ENCODE measurements at places on chromosomes 4 and X.

DNA sequence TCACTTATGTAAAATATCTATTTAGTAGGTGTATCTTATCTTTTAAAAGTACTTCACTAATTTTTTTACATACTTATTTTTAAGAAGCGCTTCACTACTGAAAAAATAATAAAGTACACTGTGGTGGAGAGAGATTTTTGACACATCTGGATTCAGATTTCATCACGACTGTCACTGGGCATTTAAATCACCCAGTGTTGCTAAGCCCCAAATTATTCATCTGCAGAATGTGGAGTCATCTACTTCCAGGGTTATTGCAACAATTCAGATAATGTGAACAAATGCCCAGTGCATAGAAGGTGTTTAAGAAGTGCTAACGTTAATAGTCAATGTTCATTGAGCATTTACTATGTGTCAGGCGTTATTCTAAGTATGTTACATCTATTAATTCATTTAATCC lies 41.8 kb downstream of the AASDH start:
- no peak for DNase-seq

GRCh38 chr4:107711831-107712230 lies 8.2 kb downstream of the PAPSS1 start:
- DNase-seq: no peak

GRCh38 chr4:146121757-146122156 lies 53.8 kb upstream of the LSM6 start:
- DNase-seq: no peak

DNA sequence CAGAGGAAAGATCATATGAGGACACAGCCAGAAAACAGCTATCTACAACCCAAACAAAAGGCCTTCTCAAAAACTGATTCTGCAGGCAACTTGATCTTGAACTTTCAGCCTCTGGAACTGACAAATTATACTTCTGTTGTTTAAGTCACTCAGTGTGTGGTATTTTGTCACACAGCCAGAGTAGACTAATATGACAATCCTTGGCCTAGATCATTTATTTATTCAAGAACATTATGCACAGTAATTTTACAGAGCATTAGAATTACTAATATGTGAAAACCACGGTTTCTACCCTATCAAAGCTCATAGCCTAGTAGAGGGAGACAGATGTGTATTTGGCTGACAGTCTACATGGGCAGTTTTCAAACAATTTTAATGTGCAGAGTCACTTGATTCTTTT lies 167.8 kb upstream of the PCDH18 start:
- no peak for DNase-seq

- no peak for DNase-seq
These were observed 282.1 kb upstream of the EMCN start for GRCh38 chr4:100799761-100800539.

- no peak for DNase-seq
These were observed 1180.0 kb upstream of the TENM3 start for GRCh38 chr4:181063212-181063611.

- DNase-seq: no peak
These were observed 31.4 kb downstream of the PPP1R2C start for GRCh38 chrX:42746606-42747005.

GRCh38 chrX:69063486-69063885 lies 101.8 kb downstream of the PJA1 start:
- no peak for DNase-seq

- no peak for DNase-seq
These were observed 879.3 kb upstream of the SLIT2 start for GRCh38 chr4:19372390-19372789.

DNA sequence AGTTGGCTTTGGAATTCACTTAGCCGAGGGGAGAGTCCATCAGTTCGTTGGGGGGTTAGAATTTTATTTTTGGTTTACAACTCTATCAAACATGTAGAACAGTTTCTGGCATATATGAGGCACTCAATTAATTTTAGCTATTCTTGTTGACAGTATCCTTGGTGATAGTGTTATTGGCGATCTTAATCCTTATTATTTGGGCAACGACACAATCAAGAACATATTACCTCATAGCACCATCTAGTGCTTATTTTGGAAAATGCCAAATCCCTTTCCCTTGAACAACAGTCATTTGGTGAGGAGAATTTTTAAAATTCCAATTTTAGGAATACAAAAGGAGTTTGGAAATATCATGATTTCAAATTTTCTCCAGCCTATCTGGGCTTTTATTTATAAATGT lies 17.9 kb upstream of the PGRMC1 start:
- DNase-seq: no peak

- DNase-seq: no peak
These were observed 665.1 kb downstream of the RAPGEF2 start for GRCh38 chr4:159768016-159768415.

DNA sequence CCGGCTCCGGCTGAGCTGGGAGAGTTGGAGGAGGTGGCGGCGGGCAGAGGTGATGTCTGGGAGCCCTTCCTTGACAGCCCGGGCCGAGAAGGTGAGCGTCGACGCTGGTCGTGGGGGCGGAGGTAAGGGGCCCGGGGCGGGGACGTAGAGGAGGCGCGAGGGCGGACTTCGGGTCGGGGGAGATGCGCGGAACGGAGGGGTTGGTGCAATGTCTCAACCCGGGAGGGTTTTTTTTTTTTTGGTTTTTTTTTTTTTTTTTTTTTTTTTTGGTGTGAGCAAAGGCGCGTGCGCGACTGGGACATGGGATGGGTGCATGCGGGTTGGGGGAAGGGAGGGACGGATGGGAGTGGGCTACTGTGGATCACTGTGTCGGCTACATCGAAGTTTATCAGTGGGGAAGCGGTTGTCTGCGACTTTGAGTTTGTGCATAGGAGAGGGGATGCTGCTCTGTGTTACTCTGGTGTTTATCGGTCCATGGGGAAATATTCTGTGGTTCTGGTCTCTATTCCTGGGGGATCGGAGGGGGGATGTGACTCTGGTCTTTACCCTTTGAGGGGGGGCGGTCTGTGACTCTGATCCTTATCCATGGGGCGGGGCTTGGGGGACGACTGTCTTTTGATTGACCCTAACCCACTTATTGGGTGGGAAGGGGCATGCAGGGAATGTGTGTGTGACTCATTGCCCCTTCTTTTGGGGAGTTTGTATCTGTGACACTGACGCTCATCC lies 537 bp downstream of the RBM10 start:
- DNase-seq: no peak

DNA sequence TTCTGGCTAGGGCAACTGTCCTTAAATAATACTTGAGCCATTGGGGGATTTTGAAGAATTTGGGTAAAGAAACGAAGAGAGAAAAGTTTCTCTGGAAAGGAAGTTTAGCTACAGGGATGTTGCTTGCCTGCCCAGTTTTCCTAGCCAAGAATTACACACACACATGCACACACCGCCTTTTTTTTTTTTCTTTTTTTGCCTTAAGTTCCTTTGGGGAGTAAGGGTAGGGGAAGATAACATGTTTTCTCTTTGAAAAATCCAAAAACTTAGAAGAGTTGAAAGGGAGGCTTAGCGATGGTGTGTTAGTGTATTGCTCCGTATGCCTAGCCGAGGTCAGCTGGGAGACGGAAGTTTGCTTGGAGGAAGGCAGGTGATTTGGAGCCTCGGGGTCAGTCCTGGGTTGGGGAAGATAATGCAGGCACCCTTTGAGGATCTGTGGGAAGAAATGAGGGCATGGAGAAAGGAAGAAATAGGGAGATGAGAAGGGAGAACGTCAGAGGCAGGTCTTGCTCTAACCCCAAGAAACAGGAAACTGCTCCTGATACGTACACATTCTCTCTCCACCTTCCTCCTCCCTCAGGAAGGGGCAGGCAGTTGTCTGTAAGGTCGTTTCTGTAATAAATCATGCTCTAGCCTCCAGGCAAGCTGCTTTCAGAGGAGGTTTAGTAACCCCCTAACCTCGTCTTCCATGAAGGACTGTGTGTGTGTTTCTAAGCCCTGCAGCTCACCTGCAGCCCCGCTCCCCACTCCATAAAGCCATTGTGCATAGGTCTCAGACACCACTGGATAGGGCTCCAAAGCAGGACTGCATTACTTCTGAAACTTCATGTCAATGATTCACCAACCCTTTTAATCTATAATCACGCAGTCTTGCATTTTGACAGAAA lies 10.5 kb downstream of the KLF3 start:
- no peak for DNase-seq

DNA sequence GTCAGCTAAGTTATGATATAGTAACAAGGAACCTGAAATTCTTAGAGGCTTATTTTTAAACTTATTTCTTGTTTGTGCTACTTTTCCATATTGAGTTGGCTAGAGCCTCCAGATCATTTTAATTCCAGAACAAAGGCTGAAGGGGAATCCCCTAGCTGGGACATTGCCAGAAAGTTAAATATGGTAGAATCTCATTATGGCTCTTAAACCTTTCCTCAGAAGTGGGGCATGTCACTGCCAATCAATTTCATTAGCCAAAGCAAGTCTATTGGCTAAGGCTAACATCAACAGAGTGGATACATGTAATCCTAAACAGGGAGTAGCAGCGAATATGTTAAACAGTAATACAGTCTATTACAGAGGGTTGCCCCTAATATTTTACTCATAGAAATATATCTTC lies 47.0 kb downstream of the FTHL17 start:
- no peak for DNase-seq

DNA sequence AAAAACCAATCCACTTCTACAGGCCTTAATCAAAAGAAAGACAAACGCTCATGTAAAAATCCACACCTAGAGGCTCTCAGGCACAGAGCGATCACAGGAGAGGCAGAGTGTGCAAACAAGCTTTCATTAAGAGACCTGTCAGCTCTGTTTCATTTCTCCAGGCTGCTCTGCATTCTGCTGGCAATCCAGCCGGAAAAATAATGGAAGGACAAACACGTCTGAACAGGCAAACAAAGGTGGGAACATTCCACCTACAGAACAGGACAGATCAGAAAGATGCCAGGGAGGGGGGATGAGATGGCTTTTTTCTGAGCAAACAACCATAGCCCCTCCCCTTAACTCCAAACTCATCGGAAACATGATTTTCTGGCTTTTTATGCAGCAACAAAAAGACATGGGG lies 9.7 kb downstream of the SOD3 start:
- DNase-seq: no peak

DNA sequence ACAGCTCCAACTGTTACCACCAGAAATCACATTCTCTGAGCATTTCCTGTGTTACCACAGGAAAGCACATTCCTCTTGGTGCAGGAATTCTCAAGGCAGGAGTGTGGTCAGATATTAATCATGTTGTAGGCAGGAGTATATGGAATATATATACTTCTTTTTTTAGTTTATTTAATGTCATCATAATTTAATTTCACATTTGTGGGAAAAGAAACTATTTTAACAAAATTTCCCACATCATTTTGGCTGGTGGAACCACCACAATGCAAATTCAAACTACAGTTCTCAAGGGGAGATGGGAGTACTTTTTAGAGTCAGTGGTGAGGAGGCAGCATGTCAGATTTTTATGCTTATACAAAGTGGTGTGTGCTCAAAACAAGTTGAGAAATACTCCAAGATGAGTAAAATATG lies 139.0 kb downstream of the ATP10D start:
- DNase-seq: no peak

GRCh38 chr4:111074523-111075114 lies 451.7 kb upstream of the PITX2 start:
- no peak for DNase-seq

- DNase-seq: no peak
These were observed 4.2 kb downstream of the GSTCD start for GRCh38 chr4:105712766-105713165.

DNA sequence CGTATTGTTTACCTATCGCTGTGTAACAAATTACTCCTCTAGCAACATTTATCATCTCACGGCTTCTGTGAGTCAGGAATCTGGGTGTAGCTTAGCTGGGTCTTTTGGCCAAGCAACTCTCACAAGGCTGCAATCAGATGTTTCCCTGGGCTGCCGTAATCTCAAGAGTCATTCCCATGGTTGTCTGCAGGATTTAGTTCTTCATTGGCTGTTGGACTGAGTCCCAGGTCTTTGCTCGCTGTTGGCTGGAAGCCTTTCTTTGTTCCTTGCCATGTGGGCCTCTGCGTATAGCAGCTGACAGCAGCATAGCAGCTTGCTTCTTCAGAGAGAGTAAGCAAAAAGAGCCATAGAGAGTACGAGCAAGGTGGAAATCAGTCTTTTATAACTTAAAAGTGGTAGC lies 16.8 kb downstream of the POLR2B start:
- DNase-seq: no peak

DNA sequence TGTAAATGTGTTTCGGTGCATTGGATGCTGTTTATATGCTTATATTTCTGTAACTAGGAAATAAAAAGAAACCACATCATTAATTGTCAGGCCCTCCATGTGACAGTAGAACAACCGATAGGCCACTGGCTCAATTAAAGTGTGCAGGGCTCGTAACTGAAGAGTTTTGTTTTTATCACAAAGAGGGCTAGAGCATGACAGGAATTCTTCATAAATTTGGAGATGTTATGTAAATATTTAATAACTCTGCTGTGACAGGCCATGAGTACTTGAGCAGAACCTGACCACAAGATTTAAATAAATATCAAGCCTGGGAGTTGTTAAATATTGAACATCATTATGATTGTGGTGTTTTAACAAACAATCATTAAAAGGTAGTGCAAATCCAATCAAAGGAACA lies 55.9 kb downstream of the MID1 start:
- no peak for DNase-seq

GRCh38 chr4:124417371-124417770 lies 295.2 kb downstream of the ANKRD50 start:
- no peak for DNase-seq

- DNase-seq: no peak
These were observed 12.4 kb upstream of the ARHGAP6 start for GRCh38 chrX:11678158-11678557.

- DNase-seq: no peak
These were observed 44.8 kb downstream of the RBPJ start for GRCh38 chr4:26365537-26366150.

DNA sequence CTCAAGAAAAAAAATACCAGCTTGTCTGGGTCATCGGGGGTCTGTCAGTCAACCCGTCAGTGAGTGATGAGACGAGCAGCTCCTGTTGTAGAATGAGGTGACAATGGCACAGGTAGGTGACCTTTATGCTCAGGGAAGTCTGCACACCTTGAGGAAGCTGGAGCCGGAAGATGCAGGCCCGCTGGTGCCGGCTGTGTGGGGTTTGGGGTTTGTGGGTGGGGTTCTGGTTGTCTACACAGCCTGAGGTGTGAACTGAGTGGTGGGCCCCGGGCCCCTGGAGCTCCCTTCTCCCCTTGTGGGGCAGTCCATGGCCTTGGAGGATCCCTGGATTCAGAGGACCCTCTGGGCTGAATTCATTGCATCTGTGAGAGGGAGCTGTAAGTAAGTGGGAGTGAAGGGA lies 75.5 kb downstream of the SORCS2 start:
- DNase-seq: no peak

DNA sequence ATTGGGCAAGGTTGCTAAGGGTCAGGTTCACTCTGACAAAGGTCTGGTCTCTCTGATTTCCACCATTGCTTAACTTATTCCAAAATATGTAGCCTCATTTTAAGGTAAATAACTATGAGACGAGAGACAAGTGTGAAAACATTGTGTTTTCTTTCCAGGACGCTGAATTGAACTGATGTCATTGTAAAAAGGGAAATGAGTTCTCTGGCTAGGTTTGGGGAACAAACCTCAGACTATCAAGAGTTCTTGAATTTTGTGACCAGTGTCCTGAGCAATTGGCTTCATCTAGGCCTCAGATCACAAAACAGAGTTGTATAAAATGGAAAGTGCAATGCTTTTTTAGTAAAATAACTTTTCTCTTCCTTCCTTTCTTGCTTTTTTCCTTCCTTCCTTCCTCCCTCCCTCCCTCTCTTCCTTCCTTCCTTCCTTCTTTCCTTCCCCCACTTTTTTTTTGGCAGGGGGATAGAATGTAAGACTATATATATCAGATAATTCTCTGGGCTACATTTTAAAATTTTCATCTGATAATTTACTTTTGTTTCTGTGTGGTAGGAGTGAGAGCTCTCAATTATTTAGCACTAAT lies 30.8 kb upstream of the CXCL8 start:
- DNase-seq: no peak
